NCI-H1092 treated with DMSO at 0.1 percent for 48 hours (cell line): ENCODE measurements at places on chromosomes 13 and 19.
A peak's percentile ranks its signal among the peaks of the same experiment; 100 is the strongest.

DNA sequence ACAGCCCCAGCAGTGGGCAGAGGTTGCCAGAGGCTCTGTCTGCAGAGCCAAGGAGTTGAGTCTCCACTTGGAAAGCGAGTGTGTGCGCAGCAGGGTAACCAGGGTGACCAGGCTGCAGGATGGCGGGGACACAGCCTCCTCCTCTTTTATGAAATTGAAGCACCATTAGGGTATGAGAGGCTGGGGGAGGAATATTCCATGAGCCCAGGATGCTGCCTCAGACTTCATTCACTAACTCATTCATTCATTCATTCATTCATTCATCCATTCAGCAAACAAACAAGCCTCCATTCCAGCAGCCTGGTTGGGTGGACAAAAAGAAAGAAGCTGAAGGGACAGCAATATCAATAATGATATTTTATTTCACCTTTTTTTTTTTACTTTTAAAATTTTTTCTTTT is 6.6 kb upstream of the LMTK3 start:
- no peak for DNase-seq

DNA sequence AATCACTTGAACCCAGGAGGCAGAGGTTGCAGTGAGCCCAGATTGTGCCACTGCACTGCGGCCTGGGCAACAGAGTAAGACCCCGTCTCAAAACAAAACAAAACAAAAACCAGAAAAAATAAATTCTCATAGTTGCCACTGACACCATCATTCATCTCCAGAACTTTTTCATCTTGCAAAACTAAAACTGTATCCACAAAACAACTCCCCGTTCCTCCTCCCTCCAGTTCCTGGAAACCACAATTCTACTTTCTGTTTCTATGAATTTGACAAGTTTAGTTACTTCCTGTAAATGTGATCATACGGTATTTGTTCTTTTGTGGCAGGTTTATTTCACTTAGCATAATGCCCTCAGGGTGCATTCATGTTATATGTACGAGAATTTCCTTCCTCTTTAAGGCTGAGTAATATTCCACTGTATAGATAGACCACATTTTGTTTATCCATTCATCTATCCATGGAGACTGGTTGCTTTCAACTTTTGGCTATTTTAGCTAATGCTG is 13.2 kb upstream of the ADGRE5 start:
- DNase-seq, result no peak

DNA sequence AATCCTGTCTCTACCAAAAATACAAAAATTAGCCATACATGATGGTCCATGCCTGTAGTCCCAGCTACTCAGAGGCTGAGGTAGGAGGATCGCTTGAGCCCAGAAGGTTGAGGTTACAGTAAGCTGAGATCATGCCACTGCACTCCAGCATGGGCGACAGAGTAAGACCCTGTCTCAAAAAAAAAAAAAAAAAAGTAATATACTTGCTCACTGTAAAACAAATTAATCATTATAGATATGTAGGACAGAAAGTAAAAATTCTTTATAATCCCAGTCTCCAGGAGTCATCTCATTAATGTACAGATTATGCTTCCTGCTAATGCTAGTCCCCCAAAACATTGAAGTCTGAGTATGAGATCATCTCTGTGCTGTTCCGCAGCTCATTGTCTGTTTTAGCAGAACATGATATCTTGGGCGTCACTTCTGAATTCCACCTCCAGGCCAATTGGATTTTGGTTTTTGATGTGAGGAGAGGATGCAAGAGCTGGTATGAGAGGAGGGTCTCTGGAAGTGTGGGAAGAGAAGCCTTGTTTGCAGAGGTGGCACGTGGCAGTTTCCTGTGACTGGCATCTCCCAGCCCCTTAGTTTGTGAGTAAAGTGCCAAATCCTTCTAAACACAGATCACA is 75.4 kb upstream of the NPAS1 start:
- DNase-seq, result no peak

DNA sequence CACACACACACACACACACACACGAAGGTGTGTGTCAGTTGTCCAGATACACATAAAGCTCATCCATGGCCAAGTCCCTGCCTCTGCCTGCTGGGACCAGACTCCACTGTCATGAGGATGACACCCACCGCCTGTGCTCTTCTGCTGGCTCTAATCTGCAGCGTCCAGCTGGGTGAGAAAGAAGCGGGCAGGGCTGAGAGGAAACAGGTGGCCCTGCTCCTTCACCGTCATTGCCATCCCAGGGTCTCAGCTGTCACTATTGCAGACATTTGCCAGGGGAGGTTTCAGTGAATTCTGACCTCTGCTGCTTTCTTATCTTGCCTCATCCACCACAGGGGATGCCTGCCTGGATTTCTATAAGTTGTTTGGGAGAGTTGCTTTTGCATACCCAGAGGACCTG is 31.4 kb downstream of the SCGB2B2 start:
- peak; percentile 30 for DNase-seq

- DNase-seq, result no peak
Measured at GRCh38 chr19:51729781-51730180, 6.0 kb upstream of the HAS1 start.

DNA sequence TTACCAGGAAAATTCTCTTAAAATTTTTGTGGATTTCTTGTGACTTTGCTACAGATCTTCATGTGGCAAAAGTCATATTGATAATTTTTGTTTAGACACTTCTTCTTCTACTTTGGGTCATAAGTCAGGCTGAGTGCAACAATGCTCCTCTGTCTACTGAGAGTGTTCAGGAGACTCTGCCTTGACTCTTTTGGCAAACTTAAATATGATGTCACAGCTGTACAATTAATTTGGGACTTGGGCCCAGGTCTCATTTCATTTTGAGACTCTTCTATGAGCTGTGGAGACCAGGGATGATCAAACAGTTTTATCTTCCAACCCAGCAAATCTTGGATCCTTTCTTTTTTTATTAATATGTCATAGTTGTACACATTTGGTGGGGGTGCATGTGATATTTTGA is 19.7 kb upstream of the IPO5 start:
- no peak for DNase-seq
